ENCODE measurements at places on chromosomes 13 and 19. TPM values are rescaled to one million over a fixed set of nuclear protein-coding genes. Genes with fewer than 3 reads are reported as not detected.

WTIP gene
- total RNA-seq = 29.3 TPM

MBD3L3 gene
- not detected for total RNA-seq

PTH2 gene
- not detected for total RNA-seq

- DNase-seq = no peak
Observed at GRCh38 chr13:90120026-90120425, 1227.5 kb upstream of the MIR17HG start.

DNA sequence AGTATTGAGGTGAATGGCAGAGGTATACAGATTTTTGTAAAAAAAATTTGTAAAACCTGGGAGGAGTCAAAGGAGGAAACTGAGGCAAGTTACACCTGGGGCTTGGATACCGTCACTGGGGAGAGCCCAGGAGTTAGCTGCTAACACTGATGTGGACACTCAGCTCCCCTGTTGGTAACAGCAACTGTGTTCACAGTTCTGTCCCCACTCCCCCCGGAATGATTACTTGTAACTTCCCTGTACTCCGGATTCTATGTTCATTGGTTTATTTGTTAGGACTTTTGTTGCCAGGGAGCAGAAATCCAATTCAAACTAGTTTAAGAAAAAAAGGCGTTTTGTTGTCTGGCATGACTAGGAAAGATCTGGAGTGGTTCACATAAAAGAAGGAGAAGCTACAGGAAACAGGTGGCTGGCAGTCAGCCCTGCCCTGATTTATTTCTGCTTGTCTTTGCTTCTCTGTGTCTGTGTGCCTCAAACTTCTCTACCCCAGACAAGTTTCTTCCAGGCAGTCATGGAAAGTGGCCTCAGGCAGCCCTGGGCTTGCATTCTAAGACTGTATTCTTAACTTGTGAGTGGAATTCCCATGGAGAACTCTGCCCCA lies 2.3 kb upstream of the GPR12 start:
- DNase-seq = no peak

DNA sequence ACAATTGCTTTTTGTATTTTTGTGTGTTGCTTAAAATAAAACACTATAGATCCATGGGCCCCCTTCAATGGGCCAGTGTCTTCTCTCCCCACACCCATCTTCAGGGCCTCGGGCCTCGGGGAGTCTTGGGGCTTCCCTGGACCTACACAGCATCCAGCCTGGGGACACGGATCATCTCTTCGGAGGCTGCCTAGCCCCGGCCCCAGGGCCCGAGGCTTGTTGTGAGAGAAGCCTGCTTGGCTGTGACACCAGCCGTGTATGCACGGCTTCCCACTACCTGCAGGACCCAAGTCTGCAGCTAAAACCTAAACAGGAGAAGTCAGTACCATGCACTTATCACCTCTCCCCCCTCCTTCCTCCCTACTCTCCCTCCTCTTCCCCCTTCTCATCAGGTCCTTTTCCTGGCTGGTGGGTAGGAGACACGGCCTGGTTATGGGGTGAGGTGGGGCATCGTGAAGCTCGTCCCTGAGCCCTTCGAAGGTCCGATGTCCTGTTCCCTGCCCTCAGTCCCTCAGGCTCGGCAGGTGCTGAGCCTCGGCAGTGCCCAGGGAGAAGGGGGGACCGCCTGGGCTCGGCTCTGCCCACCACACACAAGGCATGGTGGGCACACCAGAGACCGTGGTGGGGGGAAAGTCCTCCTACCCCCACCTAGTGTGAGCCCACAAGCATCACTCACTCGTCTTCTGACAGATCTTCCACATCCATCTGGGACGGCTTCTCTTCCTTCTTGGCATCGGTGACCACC lies 9.5 kb downstream of the C13orf46 start:
- no peak for DNase-seq

- DNase-seq = no peak
Observed at GRCh38 chr13:32045537-32045936, 14.0 kb downstream of the FRY start.

DNA sequence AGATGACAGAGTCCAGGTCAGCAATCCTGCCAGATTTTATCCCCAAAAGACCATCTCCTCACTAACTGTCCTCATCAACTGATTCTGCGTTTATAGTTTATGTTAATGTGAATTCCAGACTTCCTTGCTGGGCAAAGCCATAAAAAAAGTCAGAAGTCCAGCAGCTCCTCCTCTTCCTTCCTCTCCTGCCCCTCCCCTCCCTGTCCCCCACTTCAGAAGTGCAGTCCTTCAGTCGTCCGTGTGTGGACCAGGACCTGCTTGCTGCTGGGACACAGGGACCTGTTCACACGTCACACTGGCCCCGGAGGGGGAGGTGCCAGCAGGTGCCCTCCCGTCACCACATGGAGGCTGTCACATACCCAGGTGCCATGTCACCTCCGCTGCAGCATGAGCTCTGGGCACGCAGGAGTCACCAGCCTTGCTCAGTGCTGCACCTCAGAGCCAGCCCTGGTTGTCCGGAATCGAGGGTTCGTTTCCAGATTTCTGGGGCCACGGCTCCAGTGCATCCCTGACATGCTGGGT lies 4.0 kb upstream of the MCF2L start:
- no peak for DNase-seq

- DNase-seq = no peak
Observed at GRCh38 chr19:15680478-15681322, 7.8 kb downstream of the CYP4F12 start.

DNA sequence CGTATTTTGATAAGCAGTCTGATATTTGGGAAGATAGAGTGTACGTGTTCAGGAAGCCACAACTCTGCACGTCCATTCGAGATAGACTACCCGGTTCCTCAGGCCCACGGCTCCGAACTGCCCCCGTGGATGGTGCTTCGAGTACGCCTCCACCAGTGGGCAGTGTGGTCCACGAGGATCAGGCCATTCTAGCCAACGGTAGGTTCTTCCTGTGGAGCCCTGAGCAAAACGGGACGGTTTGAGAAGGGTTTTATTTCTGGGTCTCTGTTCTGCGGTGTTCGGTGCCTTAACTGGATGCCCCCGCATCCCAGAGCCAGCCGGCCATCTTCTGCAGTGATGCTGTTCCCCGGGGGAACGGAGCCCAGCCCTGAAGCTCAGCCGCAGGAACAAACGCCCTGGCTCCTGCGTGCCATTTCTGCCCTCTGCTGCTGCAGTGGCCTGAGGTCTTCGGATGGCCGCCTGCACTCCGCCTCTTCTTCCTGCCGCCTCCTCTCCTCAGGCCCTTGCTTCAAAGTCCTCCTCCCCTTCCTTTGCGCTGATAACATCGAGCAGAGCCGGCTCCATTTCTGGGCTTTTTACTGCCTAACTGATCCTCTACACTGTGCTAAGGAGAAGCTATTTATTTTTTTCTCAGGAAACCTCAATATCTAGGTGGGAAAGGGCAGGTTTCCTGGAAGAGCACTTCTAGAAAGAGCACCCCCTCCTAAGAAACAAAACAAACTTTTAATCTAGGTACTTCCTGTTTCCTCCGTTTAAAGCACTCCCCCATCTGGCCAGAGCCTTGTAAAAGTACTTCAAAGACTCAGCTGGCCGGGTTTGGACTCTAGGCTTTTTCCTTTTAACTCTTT lies 36.2 kb upstream of the SLC46A3 start:
- DNase-seq = peak; percentile 46
